ENCODE measurements at places on chromosomes 7 and 10. TPM values are rescaled to one million over a fixed set of nuclear protein-coding genes. Genes with fewer than 3 reads are reported as not detected.

DNA sequence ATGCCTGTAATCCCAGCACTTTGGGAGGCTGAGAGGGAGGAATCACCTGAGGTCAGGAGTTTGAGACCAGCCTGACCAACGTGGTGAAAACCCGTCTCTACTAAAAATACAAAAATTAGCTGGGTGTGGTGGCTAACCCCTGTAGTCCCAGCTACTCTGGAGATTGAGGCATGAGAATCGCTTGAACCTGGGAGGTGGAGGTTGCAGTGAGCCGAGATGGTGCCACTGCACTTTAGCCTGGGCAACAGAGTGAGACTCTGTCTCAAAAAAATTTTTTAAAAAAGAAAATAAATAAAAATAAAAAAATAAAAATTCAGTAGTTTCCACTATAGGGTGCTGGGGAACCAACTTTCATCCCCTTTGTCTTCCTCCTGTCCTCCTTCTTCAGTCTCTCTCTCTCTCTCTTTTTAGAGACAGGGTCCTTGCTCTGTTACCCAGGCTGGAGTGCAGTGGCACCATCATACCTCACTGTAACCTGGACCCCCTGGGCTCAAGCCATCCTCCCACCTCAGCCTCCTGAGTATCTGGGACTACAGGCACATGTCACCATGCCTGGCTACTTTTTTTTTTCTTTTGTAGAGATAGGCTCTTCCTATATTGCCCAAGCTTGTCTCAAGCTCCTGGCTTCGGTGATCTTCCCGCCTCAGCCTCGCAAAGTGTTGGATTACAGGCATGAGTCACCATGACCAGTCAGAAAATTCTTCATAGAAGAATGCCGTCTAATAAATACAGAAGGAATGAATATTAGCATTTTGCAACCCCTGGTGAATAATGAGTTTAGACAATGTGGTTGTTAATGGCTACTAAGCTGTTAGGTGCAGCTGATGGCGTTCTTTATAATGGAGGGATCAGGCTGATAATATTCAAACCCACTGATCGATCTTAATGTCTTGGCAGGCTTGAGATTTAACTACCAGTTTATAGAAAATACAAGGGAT is 20.6 kb downstream of the RBM20 start:
- DNase-seq = no peak

DNA sequence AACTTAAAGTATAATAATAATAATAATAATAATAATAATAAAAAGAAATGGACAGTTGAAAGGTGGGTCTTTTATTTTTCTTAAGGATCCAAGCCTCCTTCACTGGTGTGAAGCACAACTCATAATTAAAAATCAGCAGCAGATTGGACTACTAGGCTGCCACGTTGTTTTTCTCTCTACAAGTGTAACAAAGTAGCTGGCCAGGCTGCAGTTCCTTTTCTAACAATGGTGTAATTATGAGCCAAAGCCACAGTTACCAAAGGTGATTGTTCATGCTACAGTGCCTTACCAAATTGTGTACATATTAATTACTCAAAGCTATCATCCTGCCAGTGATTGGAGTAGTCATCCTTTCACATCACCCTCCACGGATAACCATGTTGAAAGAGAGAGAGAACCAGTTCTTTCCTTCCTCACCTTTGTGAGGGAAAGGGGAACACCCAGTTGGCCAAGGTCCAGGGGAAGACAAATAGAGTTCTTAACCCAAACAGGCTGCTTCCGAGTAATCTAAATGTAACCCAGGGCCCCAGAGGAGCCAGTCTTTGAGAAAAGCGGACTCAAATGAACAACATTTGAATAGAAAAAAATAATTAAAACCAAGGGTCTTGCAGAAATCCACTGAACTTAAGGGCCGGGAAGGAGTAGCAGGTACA is 86.3 kb upstream of the NPS start:
- DNase-seq = no peak

DNA sequence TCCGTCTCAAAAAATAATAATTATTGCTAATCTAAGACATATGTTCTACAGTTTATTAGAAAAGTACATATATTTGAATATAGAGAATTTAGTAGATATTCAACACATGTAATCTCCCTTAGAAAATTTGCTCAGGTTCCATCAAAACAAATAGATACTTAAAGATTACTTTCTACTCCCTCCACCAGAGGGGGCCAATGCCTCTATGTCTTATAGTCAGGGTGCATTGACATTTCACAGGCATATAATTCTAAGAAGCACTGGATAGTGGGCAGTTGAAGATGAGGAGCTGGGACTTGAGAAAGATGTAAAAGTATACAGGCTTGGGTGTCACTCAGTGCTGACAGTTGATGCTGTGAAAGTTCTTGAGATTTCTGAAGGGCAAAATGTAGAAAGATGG is 301.6 kb upstream of the HPS1 start:
- no peak for DNase-seq

- no peak for DNase-seq
Observed at GRCh38 chr10:43746906-43747305, 98.2 kb upstream of the ZNF32 start.

DNA sequence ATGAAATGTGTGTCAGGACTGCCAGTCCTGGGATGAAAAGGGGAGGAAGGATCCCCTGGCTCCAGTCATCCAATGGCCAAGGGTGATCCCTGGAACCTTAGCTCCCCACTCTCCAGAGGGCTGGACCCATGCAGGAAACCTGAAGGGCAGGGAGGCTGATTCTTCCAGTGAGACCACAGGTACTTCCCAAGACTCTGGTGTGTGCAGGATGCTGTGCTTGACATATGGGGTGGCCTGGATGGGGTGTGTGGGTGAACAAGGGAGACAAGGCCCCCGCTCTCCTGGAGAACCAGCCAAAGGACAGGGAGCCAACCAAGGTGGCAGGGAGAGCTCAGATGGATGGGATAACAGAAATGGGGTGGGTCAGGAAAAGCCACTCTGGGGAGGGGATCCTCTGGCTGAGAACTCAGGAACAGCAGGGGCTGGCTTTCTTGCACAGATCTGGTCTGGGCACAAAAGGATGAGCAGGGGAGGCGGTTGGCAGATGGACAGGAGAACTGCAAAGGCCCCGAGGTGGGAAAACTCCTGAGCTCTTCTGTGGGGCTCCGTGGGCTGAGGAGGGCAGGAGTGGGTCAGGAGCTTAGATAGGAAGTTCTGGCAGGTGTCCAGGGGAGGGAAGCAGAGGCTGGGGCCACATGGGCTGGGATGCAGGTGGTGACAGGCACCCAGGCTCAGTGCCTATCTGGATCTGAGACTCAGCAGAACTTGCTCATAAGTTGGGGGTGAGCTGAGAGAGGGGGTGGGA is 100.6 kb downstream of the ARHGAP22 start:
- DNase-seq = no peak

DNA sequence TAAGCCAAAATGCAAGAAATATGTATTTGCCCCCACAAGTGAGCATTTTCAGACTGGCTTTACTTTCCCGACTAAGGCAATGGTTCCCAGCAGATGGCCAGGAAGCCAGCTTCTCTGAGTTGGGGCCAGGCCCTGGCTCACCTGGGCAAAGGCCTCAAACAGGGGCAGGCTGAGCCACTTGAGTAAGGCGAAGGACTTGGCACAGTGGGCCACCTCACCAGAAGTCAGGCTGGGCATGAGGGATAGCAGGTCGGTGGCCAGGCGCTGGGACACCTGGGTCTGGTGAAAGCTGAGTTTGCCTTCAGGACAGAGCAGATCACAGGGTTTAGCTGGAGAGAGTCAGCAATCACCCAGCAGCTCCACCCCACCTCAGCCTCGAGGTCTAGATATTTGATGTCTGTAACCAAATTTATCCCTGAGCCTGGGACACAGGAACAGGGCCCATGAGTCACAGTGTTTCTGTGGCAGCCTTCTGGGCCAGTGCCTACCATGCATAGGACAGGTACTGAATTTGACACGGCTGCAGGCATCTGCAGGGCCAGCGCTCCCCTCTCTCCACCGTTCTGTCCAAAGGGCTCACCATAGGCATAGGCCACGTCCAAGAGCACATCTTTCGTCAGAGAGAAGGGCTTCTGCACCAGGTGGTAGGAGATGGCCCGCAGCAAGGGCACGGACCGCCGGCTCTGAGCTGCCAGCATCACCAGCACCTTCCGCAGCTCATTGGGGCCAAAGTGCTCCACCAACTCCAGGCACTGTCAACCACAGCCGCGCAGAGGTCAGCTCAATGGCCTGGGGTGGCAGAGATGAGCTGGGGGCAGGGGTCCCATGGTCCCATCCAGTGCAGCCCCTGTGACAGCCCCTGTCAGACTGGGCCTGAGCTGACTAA is 7.3 kb downstream of the TBRG4 start:
- no peak for DNase-seq

- DNase-seq = no peak
Observed at GRCh38 chr7:51261950-51262795, 54.4 kb downstream of the COBL start.

- DNase-seq = no peak
Observed at GRCh38 chr10:122182308-122182707, 88.8 kb upstream of the BTBD16 start.

GRCh38 chr7:42494199-42494710 is 257.2 kb upstream of the GLI3 start:
- DNase-seq = no peak

DNA sequence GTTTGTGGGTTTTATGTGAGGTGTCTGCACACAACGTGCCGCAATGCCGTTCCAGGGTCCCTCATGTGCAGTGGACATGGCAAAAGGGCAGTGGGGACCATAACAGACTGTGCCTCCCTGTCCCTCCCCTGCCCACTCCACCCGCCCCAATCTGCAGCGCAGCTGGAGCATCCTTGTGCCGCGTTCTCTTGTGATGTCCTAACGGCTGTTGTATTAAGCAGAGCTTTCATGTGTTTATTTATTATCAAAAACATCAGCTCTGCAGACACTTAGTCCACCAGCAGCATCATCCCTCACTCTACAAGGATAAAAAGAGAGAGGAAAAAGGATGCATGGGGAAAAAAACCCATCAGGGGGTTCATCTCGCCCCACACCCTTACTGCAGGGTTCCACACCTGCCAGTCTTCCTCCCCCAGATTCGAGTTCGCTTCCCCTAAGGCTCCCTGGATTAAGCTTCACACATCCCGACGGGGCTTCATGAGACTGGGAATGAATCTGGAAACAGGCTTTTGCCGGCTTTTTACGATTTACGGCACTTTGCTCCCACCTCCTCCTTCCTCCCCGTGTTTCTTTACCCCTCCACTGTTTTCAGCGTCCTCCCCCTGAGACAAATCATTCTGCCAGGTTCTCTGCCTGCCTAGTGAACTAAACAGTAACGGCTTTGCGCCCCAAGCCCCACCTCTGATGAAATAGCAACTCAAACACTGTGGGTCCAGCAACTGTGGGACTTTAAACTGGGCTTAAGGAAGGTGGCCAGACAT is 301.4 kb downstream of the CAMK1D start:
- no peak for DNase-seq

DNA sequence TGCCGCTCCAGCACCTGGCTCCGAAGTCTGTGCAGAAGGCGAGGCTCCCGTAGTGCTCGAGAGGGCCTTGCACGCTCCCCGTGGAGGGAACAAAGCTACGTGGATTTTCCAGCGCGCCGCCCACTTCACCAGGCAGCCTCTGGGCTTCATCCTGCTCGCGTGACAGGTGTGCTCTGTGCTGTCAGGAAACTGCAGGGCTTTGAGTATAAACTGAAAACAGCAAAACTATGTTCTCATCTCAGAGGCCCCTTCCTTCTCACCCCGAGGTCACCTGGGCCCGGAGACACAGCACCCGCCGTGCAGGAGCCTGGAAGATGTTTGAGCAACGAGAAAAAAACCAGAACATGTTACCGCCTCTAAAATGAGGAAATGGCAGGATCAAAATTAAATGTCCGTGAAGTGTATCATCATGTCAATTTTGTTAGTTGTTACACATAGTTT is 17.6 kb upstream of the GPR146 start:
- no peak for DNase-seq

GRCh38 chr10:47445720-47446119 is 38.2 kb downstream of the ANXA8 start:
- no peak for DNase-seq

DNA sequence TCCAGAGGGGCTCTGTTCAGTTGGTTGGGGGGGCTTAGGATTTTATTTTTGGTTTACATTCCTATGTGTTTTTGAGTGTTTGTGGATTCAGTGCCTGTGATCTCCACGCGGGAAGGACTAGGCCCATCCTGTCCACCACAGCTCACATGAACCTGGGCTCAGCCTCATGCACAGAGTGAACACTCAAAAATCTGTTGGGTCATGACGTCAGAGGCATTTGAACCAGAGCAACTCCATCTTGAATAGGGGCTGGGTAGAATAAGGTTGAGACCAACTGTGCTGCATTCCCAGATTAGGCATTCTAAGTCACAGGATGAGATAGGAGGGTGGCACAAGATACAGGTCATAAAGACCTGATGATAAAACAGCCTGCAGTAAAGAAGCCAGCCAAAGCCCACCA is 133.3 kb downstream of the RAMP3 start:
- no peak for DNase-seq

GRCh38 chr10:103768345-103768744 is 87.0 kb downstream of the SH3PXD2A start:
- DNase-seq = no peak

DNA sequence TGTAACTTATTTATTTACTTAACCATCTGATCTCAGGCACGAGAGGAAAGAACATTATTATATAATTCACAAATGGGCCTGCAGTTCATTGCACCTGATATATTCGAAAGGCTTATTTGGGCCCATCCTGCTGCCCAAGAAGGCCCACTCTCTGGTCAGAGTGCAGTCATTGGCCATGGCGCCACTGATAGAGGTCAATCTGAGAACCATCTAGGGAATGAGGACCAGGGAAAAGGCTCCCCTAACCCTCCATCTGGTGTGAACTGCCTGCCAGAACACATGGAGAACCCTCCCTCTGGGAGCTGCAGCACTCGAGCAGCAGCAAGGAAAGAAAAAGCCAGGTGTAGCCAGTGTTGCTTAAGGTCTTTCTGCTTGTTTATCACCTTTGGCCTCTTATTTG is 136.6 kb downstream of the REEP3 start:
- no peak for DNase-seq

DNA sequence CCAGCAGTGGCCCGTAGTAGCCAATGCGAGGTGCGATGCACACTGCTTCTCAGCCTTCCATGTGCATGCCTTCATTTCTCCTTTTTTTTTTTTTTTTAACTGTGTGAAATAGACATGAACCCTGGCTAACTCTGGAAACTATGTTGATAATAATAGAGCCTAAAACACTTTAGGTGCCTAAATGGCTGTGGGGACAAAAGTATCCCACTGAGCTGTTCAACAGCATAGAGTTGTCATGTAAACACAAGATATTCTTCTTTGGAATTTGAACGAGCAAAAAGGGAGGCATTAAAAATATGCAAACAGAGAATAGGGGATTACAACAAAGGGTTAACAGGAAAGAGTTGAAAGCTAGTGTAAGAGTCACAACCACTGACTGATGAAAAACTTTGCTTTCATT is 162.1 kb upstream of the NOBOX start:
- no peak for DNase-seq

GRCh38 chr7:80263333-80263732 is 128.7 kb downstream of the GNAI1 start:
- DNase-seq = peak; percentile 85

The HABP2 gene
- 0.13 TPM for polyA plus RNA-seq

The LRRC18 gene
- not detected for polyA plus RNA-seq

The LEP gene
- 0.13 TPM for polyA plus RNA-seq

The TBC1D12 gene
- 10.5 TPM for polyA plus RNA-seq

Data from muscle of back (tissue), 13 donors.